ENCODE measurements at places on chromosomes 4 and X.

DNA sequence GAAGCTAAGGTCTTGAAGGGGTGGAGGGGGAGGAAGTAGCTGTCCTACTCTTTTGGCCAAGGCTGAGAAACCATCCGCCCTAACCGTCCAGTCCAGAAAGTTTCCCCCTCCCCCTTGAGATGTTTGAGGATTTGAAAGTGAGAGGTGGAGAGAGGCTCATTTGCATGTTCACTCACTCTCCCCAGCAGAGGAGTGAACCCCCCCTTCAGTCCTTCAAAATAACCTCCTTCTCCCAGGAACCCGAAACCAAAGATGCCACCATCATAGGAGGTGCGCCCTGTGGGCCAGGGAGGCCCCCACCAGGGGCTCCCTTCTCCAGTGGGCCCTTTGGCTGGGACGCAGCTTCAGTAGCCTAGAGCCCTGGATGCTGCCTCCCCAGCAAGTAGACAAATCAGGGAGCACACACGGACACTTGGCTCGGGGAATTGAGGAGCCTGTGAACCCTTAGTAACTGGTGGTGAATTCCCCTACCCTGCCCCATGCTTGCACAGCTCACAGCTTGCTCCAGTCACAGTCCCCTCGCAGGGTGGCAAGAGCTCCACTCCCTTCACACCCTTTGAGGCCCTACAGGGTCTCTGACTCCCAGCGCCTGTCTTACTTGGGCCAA is 25.6 kb downstream of the ELF4 start:
- DNase-seq = no peak

GRCh38 chrX:86171366-86171765 is 23.1 kb downstream of the DACH2 start:
- DNase-seq = no peak

- peak; percentile 91 for DNase-seq
Observed at GRCh38 chr4:41256740-41257256, at the start of gene UCHL1. Gene UCHL1 (plus strand): TSS chr4:41256928. CDS start chr4:41256977, 49 bp downstream.

DNA sequence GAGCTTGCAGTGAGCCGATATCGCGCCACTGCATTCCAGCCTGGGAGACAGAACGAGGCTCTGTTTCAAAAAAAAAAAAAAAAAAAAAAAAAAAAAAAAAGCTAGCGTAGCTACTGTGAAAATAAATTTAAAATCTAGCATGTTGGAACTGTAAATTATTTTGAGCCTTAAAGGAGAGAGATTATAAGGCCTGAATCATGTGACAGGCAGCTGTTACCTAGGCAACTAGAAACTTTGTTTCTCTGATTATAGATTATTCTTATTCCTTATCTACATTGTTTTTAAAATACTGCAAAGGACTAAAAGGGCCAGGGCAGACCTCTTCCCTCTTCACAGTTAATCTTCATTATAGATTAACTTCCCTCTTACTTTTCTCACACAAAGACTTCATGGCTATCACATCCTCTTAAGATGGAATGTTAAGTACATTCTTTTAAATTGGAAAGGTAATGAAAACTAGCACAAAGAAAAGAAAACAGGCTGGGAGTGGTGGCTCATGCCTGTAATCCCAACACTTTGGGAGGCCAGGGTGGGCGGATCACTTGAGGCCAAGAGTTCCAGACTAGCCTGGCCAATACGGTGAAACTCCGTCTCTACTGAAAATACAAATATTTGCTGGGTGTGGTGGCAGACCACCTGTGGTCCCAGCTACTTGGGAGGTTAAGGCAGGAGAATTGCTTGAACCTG is 21.1 kb upstream of the PDS5A start:
- no peak for DNase-seq

GRCh38 chr4:142554412-142554811 is 291.7 kb downstream of the INPP4B start:
- DNase-seq = no peak

DNA sequence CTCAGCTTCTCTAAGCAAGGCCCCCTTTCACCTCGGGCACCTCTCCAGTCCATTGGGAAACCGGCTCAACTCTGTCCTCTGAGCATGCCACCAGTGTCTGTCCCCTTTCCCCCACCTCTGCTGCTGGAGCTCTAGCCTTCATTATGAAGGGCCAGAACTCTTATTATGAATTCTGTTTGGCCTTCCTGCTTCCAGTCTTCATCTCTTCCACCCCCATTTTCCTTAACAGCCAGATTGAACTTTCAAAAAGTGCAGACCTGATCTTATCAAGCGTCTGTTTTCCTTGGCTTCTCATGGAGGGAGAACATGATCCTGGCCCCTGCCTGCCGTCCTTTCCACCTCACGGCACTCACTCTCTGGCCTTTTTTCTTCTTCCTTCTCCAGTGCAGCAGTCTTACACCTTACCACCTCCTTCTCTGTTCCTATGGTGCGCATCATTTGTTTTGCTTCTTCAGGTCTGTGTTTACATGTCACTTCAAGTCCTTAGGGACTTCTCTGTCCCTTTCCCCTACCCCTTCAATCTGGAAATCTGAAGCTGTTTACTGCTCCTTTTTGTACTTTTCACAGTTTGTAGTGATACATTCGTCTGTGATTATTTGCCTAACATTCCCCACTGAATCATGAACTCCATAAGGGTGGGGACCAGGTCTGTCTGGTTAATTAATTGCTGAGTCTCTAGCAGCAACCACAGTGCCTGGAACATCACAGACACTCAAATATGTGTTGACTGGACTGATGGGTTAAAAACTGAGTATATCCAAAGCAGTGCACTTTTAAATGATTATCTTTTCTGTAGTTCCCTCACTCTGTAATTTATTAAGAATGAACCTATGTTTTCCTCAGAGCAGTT is 55.8 kb downstream of the FNIP2 start:
- no peak for DNase-seq

DNA sequence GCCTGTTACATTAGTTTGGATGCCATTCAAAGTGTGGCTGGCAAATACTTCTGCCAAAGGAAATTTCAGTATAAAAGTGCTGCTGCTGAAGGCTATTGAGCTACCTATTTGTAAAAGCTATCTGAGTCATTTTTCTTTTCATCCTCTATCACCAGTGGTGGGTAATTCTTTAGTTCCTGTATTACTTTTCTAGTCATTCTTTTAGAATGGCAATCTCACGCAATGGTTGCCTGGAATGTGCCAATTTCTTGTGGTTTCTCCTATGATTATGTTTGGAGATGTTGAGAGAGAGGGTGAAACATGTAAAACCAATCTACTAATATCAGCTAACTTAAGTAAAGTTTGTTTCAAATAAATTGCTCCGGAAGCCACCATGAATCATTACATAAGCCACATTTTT is 685.0 kb downstream of the RAPGEF2 start:
- no peak for DNase-seq

DNA sequence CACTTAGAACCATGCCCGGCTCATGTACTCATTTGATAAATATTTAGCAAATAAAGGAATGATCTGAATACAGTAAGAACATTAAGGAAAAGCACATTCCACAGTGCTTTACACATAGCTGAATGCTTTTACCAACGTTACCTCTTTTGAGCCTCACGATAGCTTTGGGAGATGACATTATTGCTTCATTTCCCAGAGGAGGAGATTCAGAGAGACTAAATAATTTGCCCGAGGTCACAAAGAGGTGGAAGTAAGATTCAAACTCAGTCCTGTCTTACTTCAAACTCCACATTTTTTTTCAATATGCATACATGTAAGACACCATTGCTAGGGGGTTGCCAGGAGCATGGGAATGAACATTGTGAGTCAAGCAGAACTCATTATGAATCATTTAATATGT is 538.5 kb downstream of the BCOR start:
- DNase-seq = no peak

DNA sequence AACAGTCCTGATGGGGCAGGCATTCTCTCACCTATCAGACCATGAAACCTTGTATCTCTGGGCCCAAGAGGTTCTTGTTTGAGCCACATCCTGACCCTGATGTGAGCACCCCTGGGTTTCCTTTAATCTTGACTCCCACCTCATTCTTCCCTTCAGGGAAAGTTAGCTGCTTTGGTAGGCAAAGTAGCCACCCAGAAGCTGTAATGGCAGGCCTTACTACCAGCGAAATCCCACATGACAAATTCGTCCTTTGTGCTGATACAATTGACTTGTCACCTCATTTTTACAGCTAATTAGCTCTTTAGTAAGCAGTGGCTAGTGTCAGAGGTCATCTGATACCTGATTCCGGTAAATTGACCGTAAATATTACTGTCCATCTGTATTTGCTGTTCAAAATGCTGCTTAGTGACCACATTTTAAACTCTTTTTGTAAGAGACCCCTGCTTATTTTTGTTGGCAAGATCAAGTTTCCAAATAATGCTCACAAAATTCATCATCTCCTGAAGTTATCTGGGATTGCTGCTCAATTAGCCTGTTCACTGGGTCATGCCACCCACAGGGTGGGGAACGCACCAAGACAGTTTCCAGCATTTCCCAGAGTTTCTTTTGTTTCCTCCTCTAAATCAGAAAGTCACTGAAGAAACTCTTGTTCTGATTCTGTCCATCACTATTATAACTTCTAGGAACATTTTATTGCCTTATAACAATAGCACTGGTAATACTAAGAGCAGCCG is 329.7 kb downstream of the GPAT3 start:
- no peak for DNase-seq

- no peak for DNase-seq
Observed at GRCh38 chr4:1833307-1834046, 22.5 kb downstream of the LETM1 start.

- DNase-seq = peak; percentile 89
Observed at GRCh38 chr4:67545199-67546003, at the start of gene CENPC. Gene CENPC (minus strand): TSS chr4:67545503. CDS start chr4:67545355, 148 bp downstream.

DNA sequence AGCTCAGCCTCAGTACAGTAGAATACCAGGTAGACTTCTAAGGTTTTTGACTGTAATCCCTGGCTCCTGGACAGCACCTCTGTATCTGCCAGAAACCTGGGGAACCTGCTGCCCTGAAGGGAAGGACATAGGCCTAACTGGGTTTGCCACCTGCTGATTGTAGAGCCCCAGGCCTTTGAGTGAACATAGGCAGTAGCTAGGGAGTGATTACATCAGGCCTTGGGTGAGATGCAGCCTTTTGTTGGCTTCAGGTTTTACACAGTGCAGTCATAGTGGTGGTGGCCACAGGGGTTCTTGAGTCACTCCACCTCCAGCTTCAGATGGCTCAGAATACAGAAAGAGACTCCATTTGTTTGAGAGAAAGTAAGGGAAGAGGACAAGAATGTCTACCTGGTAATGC is 19.3 kb downstream of the IQCM start:
- no peak for DNase-seq

- DNase-seq = no peak
Observed at GRCh38 chrX:19599253-19599652, 83.9 kb upstream of the MAP3K15 start.

DNA sequence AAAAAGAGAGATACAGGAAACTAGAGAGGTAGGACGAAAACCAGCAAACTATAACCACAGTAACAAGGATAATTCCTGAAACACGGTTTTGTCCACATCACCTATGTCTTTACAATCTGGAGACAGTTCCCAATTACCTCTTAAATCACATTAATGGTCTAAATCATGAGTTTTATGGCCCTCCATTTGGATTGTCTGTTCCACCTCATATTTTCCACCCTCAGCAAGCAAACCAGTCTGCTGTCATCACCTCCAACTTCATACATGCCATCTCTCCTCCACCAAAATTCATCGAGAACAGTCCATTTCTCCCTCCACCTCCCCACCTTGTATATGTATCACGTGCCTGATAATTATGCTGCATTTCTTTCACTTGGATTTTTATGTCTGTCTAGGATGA is 107.3 kb downstream of the SH3RF1 start:
- DNase-seq = no peak

DNA sequence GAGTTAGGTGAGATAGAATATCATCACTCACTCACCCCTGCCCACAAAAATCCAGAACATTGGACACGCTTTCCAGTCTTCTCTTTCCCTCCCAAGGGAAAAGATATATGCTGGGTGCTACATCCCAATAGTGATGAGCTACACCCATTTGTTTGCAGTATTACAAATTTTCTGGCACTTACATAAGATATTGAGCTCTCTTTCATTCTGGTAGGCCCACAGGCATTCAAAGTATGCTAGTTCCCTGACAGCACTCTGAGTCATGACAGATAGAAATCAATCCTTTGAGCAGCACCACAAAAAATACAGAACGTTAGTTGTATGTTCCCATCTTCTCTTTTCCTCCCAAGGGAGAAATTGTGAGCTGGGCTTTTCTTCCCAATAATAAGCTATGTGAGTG is 477.6 kb upstream of the GRID2 start:
- DNase-seq = no peak

- no peak for DNase-seq
Observed at GRCh38 chr4:184616633-184617551, 32.4 kb downstream of the CASP3 start.

- no peak for DNase-seq
Observed at GRCh38 chr4:158821228-158821971, 52.6 kb downstream of the FNIP2 start.

DNA sequence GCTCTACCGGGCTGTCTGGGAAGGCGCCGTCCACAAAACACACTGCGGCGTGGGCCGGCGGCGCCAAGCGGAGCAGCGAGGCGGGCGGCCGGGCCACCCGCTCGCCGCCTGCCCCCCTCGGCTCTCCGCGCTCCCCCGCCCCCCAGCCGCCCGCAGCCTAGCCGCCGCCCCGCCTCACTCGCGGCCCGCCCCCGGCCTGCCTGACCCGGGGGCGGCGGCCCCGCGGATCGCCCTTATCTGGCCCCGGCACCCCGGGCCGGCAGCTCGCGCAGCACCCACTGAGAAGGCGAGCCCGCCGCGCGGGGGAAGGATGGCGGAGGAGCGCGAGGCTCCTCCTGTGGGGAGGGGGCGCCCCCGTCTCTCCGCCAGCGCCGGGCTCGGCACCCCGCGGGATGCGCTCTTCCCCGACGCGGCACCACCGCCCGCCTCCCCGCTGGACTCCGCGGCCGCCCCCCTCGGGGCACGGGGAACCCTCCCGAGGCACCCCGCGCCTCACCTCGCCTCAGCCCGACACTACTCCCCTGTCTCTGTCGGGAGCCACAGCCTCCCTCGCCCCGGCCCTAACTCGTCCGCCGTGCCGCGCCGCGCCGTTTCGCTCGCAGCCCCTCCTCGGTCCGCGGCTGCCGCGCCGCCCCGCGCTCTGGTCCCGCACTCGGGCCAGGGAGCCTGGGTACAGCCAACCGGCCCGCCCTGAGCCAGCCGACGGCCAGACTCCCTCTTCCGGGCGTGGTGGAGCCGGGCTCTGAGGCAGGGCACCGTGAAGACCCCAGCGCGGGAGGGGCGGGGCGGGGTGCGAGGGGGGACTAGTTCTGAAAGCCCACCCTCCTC is 566 bp downstream of the ATP11C start:
- no peak for DNase-seq

DNA sequence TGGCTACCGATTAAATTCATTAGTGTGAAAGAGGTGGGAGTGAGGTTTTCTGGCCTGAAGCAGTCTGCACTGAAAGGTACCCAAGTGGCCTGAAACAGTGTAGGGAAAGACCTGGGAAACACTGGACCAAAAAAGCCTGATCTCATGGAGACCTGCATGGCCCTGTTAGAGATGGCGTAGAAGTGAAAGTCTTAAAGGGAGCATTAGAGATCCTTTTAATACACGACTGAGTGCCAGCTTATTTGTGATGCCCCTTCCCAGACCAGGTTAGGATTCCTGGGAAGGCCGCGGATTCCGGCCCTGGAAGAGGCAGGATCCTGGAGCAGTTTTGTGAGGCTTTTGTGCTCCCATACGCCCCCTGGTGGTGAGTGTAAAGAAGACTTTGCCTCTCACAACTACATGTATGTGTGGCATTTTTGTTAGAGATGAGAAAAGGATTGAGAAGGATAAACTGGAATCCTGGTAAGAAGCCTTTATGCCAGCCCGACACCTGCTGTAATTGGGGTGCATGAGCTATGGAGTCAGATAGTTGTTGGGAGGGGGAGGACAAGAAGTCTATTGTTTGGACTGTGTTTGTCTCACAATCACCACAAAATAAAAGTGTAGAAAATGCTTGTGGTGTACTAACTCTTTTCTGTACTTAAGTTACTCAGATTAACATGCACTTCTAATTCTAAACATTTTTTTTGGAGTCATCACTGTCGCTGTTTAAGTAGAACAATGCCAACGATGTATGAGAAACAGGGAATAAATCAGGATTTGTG is 54.0 kb downstream of the JADE1 start:
- DNase-seq = no peak
